ENCODE measurements at places on chromosomes 2 and 18. TPM values are rescaled to one million over a fixed set of nuclear protein-coding genes. Genes with fewer than 3 reads are reported as not detected.

- no peak for ATAC-seq
Observed at GRCh38 chr2:175627405-175627804, 374.7 kb downstream of the LNPK start.

GRCh38 chr2:224922142-224922727 lies 120.0 kb downstream of the DOCK10 start:
- peak; percentile 42 for ATAC-seq

GRCh38 chr2:154173919-154174318 lies 302.2 kb downstream of the GALNT13 start:
- no peak for ATAC-seq

DNA sequence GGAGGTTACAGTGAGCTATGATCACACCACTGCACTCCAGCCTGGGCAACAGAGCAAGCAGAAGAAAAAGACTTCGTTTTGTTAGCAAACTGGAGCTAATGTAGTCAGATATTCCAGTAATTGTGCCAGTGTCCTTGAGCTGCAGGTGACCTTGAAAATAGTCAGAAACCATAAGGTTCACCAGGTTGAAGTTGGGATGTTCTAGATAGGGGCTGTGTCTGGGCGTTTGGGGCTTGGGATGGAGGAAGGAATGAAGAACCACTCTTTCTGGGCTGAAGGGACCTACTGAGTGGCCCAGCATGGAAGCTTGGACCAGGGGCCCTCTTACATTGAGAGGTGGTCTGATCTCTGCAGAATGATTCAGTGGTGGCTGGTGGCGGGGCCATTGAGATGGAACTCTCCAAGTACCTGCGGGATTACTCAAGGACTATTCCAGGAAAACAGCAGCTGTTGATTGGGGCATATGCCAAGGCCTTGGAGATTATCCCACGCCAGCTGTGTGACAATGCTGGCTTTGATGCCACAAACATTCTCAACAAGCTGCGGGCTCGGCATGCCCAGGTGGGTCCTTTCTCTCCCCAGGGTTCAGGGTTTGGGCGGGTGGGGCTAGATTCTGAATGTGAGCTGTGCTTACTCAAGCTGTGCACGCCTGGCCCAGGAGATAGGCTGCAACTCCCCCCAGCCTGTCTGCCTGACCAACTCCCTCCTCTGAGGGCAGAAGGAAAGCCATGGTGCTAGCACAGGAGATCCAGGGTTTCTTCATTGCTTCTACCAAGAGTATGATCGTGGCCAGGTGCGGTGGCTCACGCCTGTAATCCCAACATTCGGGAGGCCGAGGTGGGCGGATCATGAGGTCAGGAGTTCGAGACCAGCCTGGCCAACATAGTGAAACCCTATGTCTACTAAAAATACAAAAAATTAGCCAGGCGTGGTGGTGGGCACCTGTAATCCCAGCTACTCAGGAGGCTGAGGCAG lies 17.1 kb downstream of the CCT7 start:
- ATAC-seq: no peak

DNA sequence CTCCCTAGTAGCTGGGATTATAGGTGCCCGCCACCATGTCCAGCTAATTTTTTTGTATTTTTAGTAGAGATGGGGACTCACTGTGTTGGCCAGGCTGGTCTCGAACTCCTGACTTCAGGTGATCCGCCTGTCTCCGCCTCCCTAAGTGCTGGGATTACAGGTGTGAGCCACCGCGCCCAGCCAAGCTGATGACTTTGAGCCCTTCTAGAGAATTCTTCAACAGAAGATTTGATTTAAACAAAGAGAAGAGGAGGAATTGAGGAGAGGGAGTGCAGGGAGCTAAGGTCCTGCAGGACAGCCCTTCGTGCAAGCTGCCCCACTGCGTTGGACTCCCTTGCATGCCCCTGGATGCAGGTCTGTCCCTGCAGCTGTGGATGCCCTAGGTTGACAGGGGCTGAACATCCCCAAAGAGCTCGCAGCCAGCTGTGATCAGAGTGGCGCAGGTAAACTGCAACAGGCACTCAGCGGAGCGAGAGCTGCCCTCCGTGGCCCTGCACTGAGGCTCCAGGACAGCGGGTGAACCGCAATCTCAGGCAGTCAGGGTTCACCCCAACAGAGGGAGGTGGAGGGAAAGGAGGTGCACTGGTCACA lies 13.7 kb downstream of the ADRA2B start:
- ATAC-seq: no peak

CD226 gene
- total RNA-seq: 0.44 TPM

GRCh38 chr18:62839874-62840713 lies 124.8 kb downstream of the PHLPP1 start:
- ATAC-seq: peak; percentile 20

GRCh38 chr2:9092383-9093282 lies 89.1 kb upstream of the MBOAT2 start:
- ATAC-seq: no peak

GRCh38 chr2:121338281-121338680 lies 53.3 kb upstream of the TFCP2L1 start:
- no peak for ATAC-seq

DNA sequence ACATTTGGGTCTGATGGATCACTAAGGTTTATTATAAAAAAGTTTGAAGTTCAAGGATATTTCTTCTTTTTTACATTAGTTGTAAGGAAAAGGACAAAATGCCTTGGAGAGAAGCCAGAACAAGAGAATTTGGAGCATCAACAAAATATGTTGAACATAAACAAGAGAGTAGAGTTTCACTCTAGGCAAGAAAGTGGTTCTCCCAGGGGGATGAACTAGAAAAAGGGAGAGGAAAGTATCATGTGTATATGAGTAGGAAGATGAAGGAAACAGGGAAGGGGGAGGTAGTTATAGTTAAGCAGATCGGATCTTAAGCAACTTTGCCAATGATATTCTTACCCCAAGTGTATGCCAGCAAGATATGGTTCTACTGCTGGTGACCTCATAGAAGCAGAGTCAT lies 63.8 kb upstream of the GALNT3 start:
- no peak for ATAC-seq

MAPRE3 gene
- total RNA-seq: 6.9 TPM

GRCh38 chr2:48567671-48568070 lies 37.7 kb downstream of the STON1 start:
- ATAC-seq: no peak

DNA sequence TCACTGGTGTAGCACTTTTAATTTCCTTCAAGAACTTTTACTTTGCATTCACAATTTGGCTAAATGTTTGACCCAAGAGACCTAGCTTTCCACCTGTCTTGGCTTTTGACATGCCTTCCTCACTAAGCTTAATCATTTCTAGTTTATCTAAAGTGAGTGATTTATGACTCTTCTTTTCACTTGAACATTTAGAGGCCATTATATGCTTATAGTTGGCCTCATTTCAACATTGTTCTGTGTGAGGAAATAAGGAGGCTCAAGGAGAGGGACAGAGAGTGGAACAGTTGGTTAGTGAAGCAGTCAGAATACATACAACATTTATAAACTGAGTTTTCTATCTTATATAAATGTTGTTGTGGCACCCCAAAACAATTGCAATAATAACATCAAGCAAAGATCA lies 489.3 kb upstream of the CDH2 start:
- no peak for ATAC-seq

GRCh38 chr2:30512243-30512886 lies 65.3 kb downstream of the LCLAT1 start:
- ATAC-seq: no peak

DNA sequence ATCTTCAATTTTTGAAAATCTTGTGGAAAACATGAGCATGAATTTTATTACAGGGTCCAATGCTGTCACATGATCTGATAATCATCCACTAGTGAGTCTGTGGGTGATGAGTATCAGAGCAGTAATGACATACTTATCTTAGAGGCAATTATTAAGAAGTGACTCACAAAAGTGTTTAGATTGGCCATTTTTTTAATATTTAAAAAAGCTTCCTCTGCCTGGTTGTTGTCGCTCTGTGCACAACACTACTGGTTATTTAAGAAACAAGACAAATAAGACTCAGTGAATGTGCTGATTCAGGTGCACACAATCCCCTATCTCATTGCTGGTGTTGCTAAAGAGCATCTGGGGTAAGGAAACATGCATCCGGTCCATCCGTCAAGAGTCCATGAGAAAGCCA lies 665.8 kb upstream of the ZEB2 start:
- no peak for ATAC-seq

VSNL1 gene
- total RNA-seq: 65.6 TPM

AQP12A gene
- total RNA-seq: not detected

DNA sequence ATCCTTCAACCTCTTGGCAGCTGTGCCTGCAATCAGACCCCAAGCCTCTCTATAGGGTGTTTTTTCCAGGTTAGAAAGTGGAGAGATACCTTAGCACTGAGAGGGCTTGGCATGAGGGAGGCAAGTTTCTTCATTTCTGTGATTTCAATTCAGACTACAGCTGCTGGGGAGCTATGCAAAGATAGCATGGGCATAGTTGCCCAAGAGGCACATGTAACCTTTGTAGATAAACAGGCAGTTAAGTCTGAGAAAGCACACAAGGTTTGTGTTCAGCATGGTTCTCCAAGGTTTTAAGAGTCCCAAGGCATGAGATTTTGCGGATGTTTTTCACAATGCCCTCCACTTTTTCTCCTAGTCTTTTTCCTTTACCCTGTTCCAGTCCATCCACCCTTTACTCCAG lies 385.0 kb upstream of the ETAA1 start:
- no peak for ATAC-seq

CTNNA2 gene
- total RNA-seq: not detected

- ATAC-seq: no peak
Observed at GRCh38 chr2:217835931-217836891, 166.6 kb downstream of the TNS1 start.

GRCh38 chr2:23397478-23397877 lies 12.5 kb downstream of the KLHL29 start:
- ATAC-seq: no peak

DNA sequence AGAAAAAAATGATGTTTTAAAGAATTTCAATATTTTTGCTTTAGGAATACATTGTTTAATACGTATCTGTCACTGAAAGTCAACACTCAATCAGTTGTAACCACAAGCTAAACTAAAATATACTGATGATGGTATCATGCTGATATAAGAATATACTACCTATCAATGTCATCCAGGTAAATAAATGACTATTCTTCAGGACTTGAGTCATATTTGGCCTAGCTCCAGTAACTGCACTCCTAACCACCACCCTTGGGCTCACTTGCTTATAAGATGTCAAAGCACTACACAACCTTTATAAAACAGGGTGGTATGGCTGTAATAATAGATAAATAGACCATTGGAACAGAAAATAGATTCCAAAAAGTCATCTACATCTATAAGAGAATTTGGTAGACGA lies 48.8 kb downstream of the RND3 start:
- ATAC-seq: no peak

- ATAC-seq: peak; percentile 90
Observed at GRCh38 chr18:50097702-50098101, 97.2 kb downstream of the MYO5B start.

DNA sequence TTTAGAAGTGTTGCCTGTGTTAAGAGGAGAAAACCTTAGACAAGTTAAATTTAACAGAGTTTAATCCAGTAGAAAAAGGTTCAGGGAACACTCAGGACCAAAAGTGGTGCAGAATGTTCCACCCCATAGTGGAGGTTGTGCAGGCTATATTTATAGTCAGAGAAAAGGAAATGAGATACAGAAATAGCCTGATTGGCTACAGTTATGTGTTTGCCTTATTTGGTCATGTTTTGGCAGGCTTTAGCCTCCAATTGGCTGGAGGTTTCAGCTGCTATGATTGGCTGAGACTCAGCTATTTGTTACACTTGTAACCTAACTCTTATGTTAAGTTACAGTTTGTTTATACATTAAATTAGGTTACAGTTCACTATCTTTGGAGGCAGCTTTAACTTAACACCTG lies 4.2 kb downstream of the STAMBP start:
- ATAC-seq: no peak

Data from esophagus mucosa (tissue), 1 donor.